Forelimb muscle (tissue), 1 donor: ENCODE measurements at places on chromosomes 16 and 17. TPM values are rescaled to one million over a fixed set of nuclear protein-coding genes. Genes with fewer than 3 reads are reported as not detected.

Gene FOXL1
- polyA plus RNA-seq: 0.24 TPM

GRCh38 chr16:79182616-79183015 is 417.9 kb downstream of the MAF start:
- no peak for DNase-seq

DNA sequence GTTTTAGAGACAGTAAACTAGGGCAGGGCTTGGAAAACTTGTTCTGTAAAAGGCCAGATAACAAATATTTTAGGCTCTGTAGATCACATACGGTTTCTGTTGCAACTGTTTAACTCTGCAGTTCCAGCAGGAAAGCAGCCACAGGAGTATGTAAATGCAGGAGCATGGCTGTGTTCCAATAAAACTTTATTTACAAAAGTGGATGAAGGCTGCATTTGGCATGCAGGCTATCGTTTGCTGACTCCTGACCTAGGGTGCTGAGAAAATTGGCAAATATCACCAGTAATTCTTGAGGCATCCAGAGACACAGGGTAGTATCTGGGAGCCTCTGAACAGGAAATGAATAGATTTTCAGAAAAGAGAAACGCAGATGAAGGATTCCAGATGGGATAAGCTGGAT is 274.0 kb downstream of the MAF start:
- no peak for DNase-seq

- DNase-seq: peak; percentile 48
Observed at GRCh38 chr16:57062329-57062728, 30.1 kb upstream of the CPNE2 start.

GRCh38 chr16:63415014-63415413 is 1378.8 kb upstream of the CDH8 start:
- DNase-seq: no peak

Gene SLC5A10
- polyA plus RNA-seq: 0.16 TPM

DNA sequence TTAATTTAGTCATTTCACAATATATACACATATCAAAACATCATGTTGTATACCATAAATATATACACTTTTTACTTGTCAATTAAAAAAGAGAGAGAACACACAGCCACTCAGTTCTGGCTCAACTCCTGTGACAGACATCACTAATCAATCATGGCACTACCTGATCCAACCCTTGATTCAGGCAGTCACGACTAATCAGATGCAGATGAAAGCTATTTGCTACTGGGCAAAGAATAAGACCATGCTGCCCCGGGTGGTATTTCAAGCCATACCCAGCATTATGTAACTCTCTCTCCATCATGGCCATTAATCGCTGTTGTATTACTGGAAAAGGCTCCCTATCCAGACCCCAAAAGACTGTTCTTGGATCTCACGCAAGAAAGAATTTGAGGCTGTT is 345.7 kb downstream of the HAPSTR1 start:
- DNase-seq: no peak

DNA sequence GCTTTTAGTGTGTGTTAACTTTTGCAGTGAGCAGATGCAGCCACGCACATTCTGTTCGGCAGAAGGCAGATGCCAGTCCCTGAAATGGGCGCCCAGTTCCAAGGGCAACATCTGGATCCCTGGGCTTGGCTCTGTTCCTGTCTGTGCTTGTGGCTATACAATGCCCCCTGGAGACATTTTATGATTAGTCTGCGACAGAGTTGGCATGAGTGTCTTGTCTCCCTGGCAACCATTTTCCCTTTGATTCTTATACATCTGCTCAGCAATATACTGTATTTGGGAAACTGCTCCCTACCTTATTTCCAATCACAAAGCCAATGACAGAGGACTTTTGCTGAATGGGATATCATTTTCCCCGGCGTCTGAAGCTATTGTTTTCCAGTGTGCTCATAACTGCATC is 1629.5 kb upstream of the GOT2 start:
- no peak for DNase-seq

DNA sequence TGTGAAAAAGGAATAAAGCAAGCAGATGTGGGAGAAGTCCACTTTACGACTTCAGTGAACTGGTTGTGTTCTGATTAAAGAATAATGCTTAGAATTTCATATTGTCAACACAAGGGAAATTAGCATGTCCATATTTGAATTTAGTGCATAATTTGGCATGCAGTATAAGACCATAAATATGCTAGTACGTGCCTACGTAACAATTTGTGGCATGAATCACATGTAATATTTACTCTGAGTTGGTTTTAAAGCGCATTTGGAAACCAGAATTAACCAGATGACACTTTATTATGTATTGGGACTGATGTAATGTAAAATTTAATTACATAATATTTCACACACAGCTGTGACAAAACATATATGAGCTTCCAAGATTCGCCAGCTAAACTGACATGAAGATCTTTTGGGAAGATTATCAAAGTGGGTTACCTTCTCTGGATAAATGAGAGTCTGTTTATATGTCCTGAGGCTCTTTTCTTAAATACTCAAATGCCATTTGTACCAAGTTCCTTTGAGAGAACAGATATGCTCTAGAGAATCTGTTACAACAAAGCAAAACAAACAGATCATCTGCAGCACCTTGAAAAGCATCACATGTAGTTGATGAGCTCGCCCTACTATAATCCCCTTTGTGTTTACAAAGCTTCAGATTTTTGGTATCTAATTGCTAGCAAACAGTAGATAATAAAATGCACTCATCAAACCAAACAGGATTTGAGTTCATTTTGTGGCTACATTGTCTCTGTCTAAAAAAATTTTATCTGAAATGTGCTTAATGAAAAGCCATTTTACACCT is 1468.6 kb downstream of the CDH11 start:
- no peak for DNase-seq

- DNase-seq: no peak
Observed at GRCh38 chr16:8910811-8911210, 28.7 kb downstream of the LITAFD start.

GRCh38 chr17:48612456-48612853 is 1.6 kb upstream of the HOXB7 start:
- DNase-seq: no peak

DNA sequence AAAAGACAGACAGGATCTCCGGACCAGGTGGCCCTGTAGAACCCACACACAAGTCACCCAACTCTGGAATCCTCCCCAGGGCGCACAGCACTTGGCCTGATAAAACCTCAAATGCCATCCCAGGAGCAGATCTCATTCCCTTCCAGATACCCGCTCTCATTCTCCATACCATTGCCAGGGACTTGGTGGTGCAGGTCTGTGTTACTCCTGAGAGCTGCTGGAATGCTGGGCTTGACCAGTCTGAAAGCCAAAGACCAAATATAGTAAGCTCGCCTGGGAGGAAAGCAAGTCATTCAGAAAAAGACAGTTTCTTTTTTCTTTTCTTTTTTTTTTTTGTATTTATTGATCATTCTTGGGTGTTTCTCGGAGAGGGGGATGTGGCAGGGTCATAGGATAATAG is 10.7 kb downstream of the MKS1 start:
- DNase-seq: no peak

- no peak for DNase-seq
Observed at GRCh38 chr16:4392382-4393239, 21.0 kb downstream of the VASN start.

DNA sequence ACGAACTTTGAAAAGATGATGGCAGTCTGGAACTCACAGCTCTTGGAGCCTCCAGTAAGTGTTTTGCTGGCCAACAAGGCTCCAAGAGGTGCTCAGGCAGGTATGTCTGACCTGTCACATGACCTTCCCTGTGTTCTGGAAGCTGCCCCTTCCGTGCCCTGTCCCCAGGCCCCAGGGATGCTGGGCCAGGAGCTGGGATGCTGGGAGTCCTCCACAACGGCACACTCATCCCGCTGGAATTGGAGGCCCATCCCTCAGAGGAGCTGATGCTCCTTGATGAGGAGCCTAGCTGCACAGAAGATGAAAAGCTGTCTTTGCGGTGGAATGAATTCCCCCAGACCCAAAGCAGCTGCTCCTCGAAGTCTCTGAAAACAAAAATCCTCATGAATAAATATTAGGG is 47.8 kb downstream of the HOXB1 start:
- no peak for DNase-seq

Gene HOXB5
- polyA plus RNA-seq: 0.81 TPM

DNA sequence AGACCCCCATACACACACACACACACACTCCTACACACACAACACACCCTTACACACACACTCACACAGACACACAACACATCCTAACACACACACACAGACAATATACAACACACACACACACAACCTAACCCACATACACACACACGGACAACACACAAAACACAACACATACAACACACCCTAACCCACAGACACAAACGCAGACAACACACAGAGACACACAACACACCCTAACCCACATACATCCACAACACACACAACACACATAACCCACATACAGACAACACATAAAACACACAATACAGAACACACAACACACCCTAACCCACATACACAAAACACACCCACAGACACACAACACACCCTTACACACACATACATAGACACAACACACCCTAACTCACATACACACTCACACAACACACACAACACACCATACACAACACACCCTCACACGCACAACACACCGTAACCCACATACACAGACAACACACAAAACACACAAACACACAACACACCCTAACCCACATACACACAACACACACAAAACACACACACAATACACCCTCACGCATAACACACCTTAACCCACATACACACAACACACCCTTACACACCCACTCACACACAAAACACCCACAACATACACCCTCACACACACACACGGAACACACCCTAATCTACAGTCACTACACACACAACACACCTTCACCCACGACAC is 4.4 kb downstream of the ASGR1 start:
- DNase-seq: no peak

GRCh38 chr16:81686391-81687130 is 92.5 kb upstream of the PLCG2 start:
- DNase-seq: no peak

- DNase-seq: no peak
Observed at GRCh38 chr17:76925441-76925891, 57.3 kb downstream of the MGAT5B start.

GRCh38 chr17:49862781-49863331 is 15.0 kb upstream of the TAC4 start:
- DNase-seq: no peak

Gene FAM117A
- polyA plus RNA-seq: 18.0 TPM

GRCh38 chr16:88073201-88073721 is 122.0 kb downstream of the BANP start:
- DNase-seq: no peak

DNA sequence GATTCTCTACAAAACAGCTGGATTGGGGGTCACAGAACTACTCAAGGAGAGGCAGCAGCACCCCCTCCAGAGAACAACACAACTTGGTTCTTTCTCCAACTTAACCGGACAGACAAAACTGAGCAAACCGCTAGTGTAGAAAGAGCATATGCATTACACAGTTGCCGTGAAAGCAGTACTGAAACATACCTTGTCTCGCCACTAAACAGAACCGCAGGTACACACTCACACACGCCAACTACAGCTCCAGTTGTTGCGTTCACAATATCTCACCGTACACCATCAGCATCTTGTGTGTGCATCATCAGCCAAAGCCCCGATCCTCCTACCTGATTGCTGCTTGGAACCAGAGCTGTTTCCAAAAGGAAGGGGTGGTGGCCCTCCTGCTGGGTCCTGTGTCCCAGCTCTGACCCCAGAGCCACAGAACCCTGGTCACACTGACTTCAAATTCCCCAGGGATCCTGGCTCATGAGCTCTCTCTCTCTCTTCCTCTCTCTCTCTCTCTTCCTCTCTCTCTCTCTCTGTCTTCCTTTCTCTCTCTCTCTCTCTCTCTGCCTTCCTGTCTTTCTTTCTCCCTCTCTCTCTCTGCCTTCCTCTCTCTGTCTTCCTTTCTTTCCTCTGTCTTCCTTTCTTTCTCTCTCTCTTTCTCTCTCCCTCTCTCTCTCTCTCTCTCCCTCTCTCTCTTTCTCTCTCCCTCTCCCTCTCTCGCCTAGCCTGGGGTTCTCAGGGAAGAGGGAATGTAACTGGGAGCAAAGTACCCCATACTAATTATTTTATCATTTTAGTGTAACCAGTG is 8.4 kb downstream of the PIMREG start:
- DNase-seq: no peak

GRCh38 chr17:10046786-10047785 is 142.0 kb upstream of the RCVRN start:
- no peak for DNase-seq

- no peak for DNase-seq
Observed at GRCh38 chr17:82324566-82325285, 7.3 kb upstream of the CD7 start.

DNA sequence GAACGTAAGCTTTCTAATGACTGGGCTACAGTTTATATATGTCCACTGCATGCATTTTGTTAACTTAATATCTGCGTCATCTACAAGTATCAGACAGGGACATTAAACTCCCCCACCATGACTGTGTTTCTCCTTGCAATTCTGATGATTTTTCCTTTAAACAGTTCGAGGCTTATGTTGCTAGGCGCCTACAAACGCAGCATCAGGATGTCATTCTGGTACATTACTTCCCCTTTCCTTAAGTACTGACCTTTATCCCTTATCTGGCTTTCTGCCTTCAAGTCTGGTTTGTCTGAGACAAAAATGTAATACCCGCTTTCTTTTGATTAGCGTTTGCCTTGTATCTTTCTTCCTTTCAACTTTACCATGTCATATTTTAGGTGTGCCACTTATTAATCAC is 362.4 kb downstream of the SLC39A11 start:
- no peak for DNase-seq

- peak; percentile 36 for DNase-seq
Observed at GRCh38 chr16:660459-661183, 7.3 kb upstream of the RHOT2 start.

Gene CDRT15L2
- polyA plus RNA-seq: not detected

DNA sequence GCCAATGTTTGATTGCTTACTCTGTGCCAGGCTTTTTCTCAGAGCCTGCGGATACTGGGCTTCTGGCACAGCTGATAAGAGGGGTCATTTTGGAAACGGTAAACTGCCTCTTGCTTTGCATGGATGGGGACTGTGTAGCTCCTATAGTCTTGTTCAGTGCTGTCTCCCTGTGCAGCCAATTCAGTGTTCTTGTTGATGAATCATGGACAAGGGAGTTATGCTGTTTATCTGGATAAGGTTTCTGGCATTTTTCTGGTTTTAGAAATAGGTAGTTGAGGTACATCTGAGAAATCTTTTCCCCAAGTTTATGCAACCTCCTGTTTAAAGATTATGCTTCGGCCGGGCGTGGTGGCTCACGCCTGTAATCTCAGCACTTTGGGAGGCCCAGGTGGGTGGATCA is 16.7 kb upstream of the TANGO6 start:
- DNase-seq: no peak

Gene ITGAD
- 0.78 TPM for polyA plus RNA-seq
